ENCODE measurements at places on chromosomes 4 and X.

DNA sequence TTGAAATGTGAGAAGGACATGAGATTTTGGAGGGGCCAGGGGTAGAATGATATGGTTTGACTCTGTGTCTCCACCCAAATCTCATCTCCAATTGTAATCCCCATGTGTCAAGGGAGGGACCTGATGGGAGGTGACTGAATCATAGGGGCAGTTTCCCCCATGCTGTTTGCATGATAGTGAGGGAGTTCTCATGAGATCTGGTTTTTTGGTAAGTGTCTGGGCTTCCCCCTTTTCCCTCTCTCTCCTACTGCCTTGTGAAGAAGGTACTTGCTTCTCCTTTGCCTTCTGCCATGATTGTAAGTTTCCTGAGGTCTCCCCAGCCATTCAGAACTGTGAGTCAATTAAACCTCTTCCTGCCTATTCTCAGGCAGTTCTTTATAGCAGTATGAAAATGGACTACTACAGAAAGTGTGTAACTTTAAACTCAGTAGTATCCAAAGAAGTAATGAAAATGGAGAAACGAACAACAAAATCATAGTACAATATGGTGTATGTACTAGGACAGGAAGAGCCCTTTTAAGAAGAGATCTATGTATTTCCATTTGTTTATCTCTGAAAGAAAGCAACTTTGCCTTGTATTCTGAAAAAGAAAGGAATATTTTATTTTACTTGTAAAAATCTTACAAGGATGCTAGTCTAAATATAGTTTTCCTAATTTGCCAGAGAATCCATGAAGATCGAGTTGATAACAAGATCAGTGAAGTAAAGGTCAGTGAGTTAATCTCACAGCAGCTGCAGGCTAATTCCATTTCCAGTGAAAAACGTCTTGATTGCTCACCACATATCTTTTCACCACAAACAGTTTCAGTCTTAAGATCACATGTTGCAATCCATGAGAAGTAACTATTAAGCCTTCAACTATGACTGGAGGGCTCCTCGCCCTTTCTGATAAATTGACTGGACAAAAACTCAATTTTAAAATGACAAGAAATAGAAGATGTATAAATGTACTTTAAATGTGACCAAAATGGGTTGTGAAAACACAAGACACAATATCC, 20.5 kb downstream of the PKD2 start:
- DNase-seq: no peak

GRCh38 chr4:174275101-174275500, 8.4 kb downstream of the FBXO8 start:
- no peak for DNase-seq

GRCh38 chrX:129461801-129462456, 61.4 kb downstream of the SMARCA1 start:
- DNase-seq: no peak

GRCh38 chrX:10415306-10416001, 204.9 kb downstream of the MID1 start:
- DNase-seq: no peak

GRCh38 chr4:153472122-153473037, 6.2 kb downstream of the TMEM131L start:
- DNase-seq: no peak

GRCh38 chrX:44101281-44101680, 128.1 kb upstream of the NDP start:
- no peak for DNase-seq

- no peak for DNase-seq
Observed at GRCh38 chrX:41026702-41027078, 58.6 kb upstream of the USP9X start.

DNA sequence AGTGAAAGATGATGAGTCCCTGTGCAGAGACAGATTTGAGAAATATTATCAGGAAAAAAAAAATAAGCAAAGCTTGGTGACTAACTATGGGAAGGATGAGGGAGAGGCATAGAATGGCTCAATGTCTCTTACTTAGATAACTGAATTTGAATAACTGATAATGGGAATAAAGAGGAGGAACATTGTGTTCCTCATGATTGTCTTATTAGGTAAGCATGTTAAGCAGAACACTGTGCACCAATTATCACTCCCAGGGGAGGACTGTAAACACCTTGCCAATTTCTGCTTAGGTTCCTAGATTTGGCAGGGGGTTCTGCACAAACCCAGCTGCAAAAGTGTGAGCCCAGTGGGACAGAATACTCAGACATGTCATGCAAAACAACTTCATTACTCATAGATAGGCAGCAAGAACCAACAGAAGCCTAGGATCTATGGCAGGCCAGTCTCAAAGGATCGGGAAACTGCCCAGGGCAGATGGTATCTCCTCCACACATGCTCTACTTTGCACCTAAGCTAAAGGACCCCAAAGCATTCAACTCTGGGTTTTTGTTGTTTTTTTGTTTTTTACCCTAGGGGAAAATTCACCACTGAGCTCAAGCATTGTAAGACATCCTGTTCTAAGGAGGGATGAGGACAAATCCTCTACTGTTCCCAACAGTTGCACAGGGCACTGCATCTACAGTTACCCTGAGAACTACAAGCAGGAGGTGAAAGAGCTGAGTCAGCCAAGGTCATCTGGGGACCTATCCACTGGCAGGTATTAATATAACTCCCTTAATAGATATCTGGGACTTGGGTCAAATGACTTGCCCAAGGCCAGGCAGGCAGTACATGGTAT, 907.0 kb downstream of the RAPGEF2 start:
- no peak for DNase-seq

- DNase-seq: no peak
Observed at GRCh38 chr4:75848891-75849290, 53.4 kb downstream of the PPEF2 start.

GRCh38 chrX:53660004-53660403, 26.5 kb downstream of the HUWE1 start:
- DNase-seq: no peak

- DNase-seq: no peak
Observed at GRCh38 chr4:46505131-46505530, 115.2 kb upstream of the GABRA2 start.

- no peak for DNase-seq
Observed at GRCh38 chr4:110735686-110736085, 112.8 kb upstream of the PITX2 start.

- no peak for DNase-seq
Observed at GRCh38 chr4:185764876-185765275, 47.1 kb downstream of the SORBS2 start.

- DNase-seq: no peak
Observed at GRCh38 chr4:76957004-76957738, 7.6 kb downstream of the SEPTIN11 start.

GRCh38 chrX:136210806-136211205, 40.4 kb downstream of the MAP7D3 start:
- no peak for DNase-seq

DNA sequence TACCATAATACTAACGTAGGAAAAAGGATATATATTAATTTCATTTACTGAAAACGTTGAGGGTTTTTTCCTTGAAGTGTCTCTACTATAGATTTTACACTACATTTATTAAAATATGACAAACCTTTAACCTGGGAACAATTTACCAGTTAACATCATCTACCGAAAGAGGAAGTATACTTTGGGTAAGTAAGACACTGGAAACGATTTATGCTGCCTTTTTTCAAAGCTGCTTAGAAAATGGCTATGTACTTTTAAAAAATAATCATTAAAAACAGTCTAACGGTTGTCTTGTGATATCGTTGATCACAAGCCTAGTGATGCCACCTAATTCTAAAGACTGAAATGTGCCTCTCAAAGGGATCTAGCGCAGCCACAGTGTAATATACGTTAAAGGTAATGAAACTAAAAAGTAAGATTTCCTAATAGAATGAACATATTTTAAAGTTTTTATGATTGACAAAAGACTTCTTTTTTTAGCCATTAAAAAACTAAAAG, 50.4 kb downstream of the STX18 start:
- no peak for DNase-seq

DNA sequence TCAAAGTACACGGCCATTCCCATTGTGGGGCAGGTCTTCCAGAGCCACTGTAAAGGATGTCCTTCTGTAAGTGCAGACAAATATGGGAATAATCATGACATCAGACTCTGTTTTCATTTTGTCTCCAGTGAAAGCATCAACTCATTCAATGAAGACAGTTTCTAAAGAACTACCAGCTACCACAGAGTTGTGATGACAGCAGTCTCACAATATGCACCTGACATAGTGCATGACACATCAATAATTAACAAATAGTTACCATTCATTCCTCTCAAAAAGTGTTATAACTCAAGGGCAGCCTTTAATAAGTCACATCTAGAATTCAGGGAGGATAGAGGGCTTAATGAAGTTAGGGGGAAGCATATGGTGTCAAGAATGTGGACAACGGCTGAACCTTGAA, 20.2 kb downstream of the MTTP start:
- no peak for DNase-seq

- no peak for DNase-seq
Observed at GRCh38 chr4:8040607-8041006, 100.9 kb upstream of the AFAP1 start.

GRCh38 chrX:39811376-39811775, 286.4 kb downstream of the BCOR start:
- DNase-seq: no peak

GRCh38 chr4:102585329-102585728, 84.2 kb downstream of the NFKB1 start:
- DNase-seq: no peak

Data from activated naive CD8-positive, alpha-beta T cell treated with anti-CD3 and anti-CD28 coated beads, Interleukin-2, amount 50 U/mL, for 16 hours (primary cell).